ENCODE measurements at places on chromosomes 2 and 18.

GRCh38 chr18:70044632-70045031, 97.0 kb upstream of the CD226 start:
- DNase-seq, result no peak

- DNase-seq, result no peak
These were observed 31.9 kb downstream of the SH3RF3 start for GRCh38 chr2:109160714-109161440.

DNA sequence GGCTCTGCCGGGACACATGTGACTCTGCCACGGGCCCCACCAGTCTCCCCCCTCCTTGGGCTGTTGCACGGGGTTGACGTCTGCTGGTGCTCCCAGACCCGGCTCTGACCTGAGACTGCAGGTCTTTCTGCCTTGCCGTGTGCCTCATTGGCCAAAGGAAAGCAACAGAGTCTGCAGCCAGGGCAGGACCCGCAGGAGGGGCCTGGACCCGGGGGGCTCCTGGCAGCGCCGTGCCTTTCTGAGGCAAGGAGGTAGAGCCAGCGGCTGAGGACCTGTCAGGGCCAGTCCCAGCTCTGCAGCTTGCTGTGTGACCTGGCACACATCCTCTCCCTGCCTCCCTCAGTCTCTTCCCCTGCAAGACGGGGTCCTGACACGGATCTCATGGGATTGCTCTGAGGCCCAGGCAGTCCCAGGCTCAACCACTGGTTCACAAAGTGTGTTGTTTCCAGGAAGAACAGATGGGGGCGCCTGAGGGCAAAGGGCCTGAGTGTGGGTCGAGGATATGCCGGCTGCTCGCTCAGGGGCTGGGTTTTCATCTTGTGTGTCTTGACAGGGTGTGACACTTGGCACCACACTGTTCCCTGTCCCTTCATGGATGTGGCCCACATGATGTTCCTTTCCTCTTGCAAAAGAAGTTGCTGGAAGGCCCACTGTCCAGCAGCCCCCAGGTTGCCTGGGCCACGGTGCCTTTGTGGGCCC, 9.0 kb downstream of the CAPN10 start:
- DNase-seq, result peak; percentile 37

- no peak for DNase-seq
These were observed 21.4 kb downstream of the FTCDNL1 start for GRCh38 chr2:199829628-199830027.

DNA sequence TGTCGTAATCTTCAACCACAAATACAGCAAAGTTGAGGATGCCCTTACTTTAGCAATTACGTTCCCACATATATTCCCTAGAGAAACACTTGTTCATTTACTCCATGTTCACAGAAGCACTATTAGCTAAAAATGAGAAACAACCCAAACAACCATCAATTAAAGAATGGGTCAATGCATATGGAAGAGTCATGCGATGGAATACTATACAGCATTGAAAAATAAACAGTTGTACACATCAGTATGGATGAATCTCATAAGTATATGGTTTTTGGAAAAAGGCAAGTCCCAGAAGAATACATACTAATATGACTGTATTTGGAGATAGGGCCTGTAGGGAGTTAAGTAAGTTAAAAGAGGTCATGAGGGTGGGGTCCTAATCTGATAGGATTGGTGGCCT, 6.3 kb downstream of the GPR148 start:
- no peak for DNase-seq

DNA sequence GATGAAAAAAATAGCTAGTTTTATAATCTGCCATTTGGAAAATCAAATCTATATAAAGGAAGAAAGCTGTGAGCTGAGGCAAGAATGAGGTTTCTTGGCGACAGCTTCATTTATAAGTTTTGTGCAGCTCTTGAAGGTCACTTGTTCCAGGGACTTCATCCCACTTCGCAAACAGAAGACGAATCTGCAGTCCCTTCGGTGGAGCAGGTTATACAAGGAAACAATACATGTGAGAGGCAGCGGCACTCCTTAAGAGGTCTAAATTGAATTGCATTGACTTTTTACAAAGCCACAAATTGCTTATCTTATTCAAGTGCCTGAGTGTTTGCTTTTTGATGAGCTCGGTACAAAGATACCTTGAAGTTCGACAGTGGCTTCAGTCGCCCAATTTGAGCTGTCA, 72.2 kb downstream of the C1QL2 start:
- no peak for DNase-seq
